ENCODE measurements at places on chromosomes 3 and 15.
A peak's percentile ranks its signal among the peaks of the same experiment; 100 is the strongest.

DNA sequence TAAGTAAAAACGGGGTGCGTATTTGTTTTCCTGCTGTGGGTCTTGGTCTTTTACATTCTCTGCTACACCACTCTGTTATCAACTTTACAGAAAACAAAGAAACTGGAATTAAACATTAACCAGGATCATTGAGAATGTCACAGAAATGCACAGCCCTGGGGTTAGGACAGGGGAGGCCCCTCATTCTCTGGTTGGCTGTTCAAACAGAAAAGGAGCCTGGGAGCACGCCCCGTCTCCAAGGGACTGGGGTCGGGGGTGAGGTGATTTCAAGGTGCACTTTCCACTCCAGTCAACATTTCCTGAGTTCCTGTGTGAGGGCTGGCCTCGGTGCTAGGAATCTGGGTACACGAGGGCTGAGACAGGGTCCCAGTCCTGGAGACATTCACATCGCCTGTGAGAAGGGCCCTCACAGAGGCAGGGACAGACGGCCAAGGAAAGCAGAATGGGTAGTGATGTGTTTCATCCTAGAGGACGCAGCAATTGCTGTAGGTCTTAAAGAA, 30.3 kb downstream of the CPN2 start:
- H3K4me3 ChIP-seq, result no peak overlapping the region
- H3K36me3 ChIP-seq, result peaks cover 3% of the 10 kb centered on the region
- DNase-seq, result no peak
- H3K4me1 ChIP-seq, result peaks cover 6% of the 10 kb centered on the region
- peaks cover 55% of the 10 kb centered on the region for H3K27me3 ChIP-seq

DNA sequence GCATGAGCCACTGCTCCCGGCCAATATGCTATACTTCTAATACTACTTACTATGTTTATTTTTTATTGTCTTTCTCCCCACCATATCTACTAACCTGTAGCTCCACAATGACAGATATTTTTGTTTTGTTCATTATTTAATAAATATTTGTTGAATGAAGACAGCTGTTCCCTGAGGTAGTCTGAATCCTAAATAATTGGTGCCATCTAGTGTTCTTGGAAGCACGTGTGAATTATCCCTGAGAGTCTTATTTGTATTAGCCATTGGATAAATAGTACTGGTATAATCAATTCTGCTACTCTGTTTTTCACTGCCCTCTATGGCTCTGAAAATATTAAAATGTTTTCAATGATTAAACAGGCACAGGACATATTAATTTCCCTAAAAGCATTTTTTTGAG, 5.6 kb upstream of the APPL1 start:
- H3K27ac ChIP-seq, result no peak overlapping the region
- peaks cover 9% of the 10 kb centered on the region for H3K4me1 ChIP-seq
- H3K36me3 ChIP-seq, result no peaks in the 10 kb centered on the region
- no peak for DNase-seq
- H3K4me3 ChIP-seq, result no peak overlapping the region

DNA sequence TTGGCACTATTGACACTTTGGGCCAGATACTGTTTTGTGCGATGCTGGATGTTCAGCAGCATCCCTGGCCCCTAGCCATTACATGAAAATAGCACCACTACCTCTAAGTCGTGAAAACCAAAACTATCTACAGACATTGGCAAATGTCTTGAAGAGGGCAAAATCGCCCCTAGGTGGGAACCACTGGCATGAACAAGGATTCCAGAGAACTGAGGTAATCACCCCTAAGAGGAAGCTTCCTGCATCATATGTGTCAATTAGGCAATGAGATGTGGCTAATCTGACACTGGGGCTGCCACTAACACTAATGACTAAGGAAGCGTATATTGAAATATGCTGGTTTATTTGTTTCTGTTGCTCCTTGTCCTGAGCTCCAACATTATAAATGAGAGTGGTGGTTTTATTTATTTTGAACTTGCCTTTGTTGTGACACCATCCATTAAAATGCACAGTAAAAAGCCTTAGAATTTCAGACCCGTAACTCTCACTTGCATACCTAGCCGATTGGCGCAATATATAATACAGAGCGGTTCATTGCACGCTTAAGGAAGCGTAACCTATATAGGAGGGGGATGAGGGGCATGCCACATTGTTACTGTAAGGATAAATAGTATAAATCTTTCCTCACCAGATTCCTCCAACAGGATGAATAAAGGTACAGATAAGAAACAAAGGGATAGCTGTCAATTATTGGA, 299.8 kb upstream of the CNTN4 start:
- H3K27me3 ChIP-seq, result no peaks in the 10 kb centered on the region
- H3K4me3 ChIP-seq, result no peak overlapping the region
- H3K36me3 ChIP-seq, result no peaks in the 10 kb centered on the region
- H3K4me1 ChIP-seq, result no peaks in the 10 kb centered on the region
- no peak overlapping the region for H3K27ac ChIP-seq

GRCh38 chr15:50095938-50096821, 22.9 kb downstream of the ATP8B4 start:
- H3K27me3 ChIP-seq, result no peaks in the 10 kb centered on the region
- no peak overlapping the region for H3K4me3 ChIP-seq
- DNase-seq, result no peak
- H3K27ac ChIP-seq, result peak overlapping the region; percentile 26
- H3K4me1 ChIP-seq, result peaks cover 34% of the 10 kb centered on the region

DNA sequence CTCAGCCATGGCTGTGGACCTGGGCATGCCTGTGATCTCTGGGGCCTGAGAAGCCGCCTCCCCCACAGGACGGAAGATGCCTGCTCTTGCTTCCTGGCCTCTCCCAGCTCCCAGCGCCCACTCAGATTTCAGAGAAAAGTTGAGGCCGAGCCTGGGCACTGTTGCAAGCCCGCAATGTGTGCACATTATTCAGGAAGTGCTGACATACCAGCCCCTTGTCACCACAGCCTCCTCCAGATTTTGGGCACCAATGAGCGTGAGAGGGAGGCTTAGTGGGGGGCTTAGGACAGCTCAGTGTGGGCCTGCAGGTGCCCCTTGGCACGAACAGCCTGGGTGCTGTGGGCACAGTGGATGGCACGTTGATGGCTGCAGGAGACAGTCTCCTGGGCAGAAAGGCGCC, 1400.9 kb upstream of the ALCAM start:
- H3K36me3 ChIP-seq, result no peaks in the 10 kb centered on the region
- no peak overlapping the region for H3K27ac ChIP-seq
- no peaks in the 10 kb centered on the region for H3K27me3 ChIP-seq
- no peak overlapping the region for H3K4me3 ChIP-seq

DNA sequence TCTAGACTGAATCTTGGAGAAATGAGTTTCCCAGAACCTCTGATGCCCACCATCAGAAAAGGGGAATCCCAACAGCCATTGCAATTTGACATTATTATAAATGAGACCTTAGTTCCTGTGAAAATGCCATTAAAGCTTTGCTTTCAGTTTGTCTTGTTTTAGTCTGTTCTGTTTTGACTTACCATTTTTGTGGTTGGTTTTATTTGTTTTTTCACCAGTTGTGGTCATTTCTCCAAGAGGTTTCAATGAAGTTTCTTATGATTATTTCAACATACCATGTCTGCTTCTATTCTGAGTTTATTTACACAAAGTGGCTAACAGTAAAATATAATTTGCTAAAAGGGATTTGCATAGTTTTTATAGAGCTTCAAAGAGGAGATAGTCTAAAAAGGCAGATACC, 175.0 kb upstream of the MCTP2 start:
- no peak overlapping the region for H3K4me3 ChIP-seq
- no peaks in the 10 kb centered on the region for H3K4me1 ChIP-seq
- H3K27me3 ChIP-seq, result peaks cover 28% of the 10 kb centered on the region
- no peak for DNase-seq
- no peak overlapping the region for H3K27ac ChIP-seq

Measured in activated CD8-positive, alpha-beta memory T cell treated with anti-CD3 and anti-CD28 coated beads, Interleukin-2, amount 10 ng/mL, durations not matched to agents 7 days and 5 days (primary cell).